NCI-H146 (cell line): ENCODE measurements at places on chromosomes 13 and 19.
A peak's percentile ranks its signal among the peaks of the same experiment; 100 is the strongest.

DNA sequence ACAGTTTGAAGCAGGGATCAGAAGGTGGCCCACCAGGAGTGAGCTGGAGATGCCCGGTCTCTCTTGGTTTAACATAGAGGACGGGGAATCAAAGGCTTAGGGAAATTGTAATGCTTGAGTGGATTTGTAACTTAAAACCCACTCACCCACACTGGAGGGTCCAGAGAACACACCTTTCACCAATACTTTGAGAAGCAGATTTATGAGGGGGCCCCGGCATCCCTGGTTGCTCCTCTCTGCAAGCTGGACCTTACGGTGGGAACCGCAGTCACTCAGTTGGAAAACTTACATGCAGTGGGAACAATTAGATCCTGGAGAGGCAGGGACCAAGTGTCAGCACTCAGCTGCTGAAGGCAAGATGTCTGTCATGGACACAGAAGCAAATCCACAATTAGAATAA, 20.5 kb downstream of the PPP5C start:
- no peak for DNase-seq

DNA sequence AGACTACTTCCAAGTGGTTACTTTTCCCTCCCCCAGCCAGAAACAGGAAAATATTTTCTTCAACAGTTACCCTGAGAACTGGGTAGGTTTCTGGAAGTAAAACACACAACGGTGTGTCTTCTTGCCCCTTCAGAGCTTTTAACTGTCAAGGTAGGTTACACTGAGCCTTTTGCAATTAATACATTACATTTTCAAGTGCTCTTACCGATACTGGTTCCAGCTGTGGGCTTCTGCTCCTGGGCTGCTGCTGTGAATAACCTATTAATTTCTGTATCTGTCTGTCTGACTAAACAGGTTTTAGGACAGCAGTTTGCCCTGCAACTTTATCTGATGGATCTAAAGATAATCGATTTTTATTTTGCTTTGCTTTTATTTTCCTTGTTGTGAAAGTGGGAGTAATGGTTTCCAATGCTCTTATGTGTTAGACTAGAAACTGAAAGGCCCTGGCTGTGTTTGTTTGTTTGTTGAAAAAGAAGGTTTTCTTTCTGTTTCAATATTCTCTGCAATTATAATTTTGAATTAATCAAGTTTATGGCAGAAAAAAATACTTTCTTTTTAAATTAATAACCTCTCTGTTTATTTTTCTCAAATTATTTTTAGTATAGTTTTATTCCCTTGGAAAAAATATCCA, 196.7 kb upstream of the SLITRK6 start:
- peak; percentile 46 for DNase-seq

GRCh38 chr13:65857942-65858565, 1372.1 kb downstream of the PCDH9 start:
- DNase-seq, result no peak

GRCh38 chr19:31641591-31641990, 292.4 kb upstream of the TSHZ3 start:
- DNase-seq, result no peak

GRCh38 chr13:91078093-91078679, 269.3 kb upstream of the MIR17HG start:
- DNase-seq, result peak; percentile 10

DNA sequence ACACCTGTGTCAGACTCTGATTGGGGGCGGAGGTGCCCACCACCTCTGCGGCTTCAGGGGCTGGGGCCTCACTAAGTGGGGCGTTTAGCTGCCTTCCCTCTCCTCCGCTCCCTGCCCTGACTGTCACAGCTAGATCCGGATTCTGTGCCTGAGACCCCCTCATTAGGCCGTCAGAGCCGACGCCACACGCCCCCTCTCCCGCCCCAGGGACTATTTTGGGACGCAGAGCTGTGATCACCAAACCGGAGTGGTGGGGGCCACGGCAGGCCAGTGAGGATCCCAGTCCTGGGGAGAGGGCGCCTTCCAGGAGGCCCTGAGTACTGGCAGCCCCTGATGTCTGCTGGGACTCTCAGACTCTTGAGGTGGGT, 762 bp downstream of the KANK3 start:
- no peak for DNase-seq
